Tibial nerve (tissue), 4 donors: ENCODE measurements at places on chromosomes 4 and X.

DNA sequence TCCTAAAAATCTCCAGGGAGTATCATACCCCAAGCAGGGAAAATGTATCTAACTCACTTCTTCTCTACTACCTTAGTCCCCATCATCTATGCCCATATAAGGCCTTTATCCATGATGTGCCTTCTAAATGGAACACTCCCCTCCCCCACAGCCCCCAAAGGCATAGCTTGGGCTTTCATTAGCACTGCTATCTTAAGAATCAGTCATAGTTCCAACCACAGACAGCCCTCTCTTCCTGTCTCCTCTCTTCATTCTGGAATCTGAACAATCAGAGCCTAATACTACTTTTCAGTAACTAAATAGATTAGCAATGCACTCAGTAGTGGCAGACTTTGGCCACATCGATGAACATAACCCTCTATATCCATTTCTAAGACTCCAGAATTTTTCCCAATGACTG is 313.2 kb upstream of the DKK2 start:
- no peak for DNase-seq

- DNase-seq, result peak; percentile 4
Measured at GRCh38 chrX:129984111-129984958, 1.9 kb downstream of the BCORL1 start.

DNA sequence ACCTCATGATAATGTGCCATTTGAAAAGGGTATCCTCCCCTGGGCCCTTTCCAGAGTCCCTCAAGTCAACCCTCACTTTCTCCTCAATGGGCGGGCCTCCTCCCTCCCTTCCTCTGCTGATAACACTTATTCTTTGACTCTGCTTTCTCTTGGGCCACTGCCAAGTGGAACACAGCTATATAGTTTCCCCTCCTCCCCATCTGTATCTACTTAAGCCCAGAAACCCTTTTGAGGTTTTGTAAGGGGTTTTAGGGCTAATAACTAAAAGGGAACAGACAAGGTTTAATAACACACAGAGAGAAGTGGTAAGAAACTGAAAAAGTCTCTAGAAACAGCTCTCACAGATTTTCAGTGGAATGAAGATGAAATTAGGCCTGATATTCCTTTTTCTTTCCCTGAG is 116.7 kb downstream of the GPC3 start:
- no peak for DNase-seq

DNA sequence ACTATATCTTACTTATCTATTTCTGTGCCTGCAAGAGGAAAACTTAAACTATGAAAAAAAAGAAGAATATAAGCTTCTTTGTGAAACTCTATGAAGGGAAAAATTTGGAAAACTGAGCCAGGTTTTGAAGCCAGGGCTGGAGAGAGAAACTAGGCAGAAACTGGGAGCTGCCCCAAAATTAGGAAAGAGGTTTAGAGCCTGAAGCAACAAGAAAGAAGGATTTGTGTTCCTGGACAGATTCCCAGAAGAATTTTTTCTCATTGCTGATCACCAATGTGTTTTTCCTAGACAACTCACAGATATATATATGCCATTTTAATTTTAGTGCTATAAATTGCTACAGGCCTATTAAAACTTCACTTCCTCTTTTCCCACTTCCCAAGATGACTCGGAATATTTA is 245.0 kb upstream of the GEMIN8 start:
- DNase-seq, result no peak

DNA sequence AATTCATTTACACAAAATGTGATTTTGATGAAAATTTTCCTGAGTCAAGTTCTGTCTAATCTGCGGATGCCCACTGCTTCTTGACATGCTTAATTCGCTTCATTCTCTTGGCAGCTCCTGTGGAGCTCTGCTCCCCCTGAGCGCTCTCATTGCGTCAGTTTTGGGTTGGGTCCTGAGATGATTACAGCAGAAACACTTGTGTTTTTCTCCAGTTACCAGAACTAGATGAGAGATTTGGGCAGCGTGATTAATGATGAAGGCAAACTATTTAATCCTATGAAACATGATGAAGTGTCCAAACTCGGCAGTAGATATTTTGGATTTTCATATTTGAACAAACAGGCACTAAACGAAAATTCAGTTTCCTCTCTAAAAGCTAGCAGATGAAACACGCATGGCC is 4.2 kb upstream of the CXCL1 start:
- DNase-seq, result no peak

- DNase-seq, result no peak
Measured at GRCh38 chr4:63620271-63620670, 789.0 kb downstream of the TECRL start.

GRCh38 chr4:7638489-7638888 is 203.8 kb upstream of the PSAPL1 start:
- no peak for DNase-seq

DNA sequence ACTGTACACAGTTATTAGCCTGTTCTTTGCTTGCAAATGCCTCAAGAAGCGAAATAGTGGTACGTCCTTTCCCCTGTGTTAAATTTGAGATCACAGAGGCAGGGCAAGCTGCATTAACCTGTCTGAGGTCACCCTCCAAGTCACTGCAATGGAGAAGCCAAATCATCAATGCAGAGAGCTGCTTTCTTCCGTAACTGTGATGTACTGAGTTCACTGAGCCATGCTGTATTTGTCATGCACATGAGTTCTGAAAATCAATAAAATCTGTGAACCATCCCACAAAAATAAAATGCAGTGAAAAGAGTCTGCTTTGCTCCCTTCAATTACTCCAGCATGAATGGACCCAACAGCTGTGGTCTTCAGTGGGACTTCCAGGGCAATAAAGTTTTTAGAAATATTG is 393.5 kb downstream of the KCNIP4 start:
- no peak for DNase-seq

DNA sequence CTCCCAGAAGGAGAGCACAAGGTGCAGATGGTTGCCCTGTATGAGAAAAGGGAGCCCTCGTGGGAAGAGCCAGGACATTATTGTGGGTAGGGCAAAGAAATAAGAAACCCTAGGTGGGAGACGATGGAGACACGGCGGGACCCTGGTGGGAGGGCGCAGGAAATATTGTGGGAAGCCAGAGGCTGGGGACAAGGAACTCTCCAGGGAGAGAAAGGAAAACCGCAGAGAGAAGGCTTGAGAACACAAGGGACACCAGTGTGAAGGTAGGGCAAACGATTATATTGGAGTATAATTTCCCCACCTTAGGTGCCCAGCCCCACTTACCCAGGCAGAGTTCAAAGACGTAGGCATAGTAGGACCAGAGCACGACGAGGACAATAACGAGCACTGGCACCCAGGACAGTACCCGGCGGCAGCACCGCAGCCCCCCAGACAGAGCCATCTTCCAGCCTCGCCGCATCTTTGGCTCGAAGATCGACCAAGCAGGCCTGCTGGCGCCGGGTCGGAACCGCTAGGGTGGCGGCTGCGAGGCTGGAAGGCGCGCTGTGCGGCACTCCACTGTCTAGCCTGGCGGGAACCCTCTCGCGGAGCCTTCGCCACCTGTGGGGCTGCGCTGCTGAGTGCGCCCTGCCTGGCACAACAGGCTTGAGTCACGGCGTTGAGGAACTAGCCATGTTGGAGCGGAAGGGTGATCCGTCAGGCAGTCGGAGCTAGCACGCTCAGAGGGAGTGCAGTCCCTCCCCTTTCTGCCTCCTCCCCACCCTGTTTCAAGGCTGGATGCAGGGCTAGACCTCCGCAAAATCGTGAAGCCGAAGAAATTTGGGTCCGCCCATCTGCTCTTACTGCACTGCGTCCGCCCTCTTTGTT is at the start of gene ZDHHC15:
TSS of gene ZDHHC15 (minus strand) at position 473 of the 867 bp plus-strand sequence. CDS start at position 460, 13 bp downstream.
- DNase-seq, result peak; percentile 11

- no peak for DNase-seq
Measured at GRCh38 chr4:54976682-54977081, 148.7 kb downstream of the KDR start.

GRCh38 chr4:95129821-95130311 is 372.1 kb downstream of the BMPR1B start:
- DNase-seq, result peak; percentile 16

DNA sequence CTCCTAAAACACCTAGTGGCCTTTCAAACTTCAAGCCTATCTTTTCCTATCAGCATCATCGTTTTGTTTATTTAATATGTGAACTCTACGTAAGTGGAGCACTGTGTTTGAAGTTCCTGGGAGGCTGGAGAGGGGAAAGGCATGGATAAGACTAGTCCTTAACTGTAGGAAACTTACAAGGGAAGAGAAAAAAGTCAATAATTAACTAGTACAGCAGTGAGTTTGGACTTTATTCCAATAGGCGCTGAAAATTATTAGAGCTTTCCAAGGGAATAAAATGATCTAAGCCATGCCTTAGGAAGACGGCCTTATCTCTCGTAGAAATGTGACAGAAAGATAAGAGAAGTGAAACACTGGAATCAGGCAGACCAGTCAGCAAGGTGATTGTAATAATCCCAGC is 55.3 kb downstream of the AMOT start:
- no peak for DNase-seq

DNA sequence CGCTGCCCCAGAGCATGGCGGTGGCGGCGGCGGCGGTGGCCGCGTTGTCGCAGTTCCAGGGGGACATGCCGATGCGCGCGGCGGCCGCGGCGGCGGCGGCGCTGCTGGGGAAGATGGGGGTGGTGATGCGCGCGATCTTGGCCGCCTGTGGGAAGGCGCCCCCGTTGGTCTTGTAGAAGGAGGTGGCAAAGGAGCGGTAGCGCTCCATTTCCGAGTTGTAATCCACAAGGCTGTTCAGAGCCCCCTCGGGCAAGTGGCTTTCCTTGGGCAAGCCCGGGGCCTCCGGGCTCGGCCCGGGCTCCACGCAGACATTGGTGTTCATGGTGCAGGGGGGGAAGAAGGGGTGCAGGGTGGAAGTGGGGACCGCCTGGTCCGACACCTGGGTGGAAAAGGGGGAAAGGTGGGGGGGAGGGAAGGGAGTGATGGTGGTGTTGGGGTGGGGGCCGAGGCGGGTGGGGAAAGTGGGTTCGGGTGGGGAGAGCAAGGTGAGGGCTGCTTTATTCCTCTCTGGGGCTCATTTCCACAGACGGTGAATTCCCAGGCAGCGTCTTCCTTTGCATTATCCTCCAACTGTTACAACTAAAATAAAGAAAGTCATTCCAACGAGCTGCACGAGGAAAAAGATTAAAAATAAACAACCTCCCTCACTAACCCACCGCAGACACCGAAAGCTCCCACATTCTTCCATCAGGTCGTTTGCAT is 3.1 kb downstream of the CXXC4 start:
- DNase-seq, result peak; percentile 12

DNA sequence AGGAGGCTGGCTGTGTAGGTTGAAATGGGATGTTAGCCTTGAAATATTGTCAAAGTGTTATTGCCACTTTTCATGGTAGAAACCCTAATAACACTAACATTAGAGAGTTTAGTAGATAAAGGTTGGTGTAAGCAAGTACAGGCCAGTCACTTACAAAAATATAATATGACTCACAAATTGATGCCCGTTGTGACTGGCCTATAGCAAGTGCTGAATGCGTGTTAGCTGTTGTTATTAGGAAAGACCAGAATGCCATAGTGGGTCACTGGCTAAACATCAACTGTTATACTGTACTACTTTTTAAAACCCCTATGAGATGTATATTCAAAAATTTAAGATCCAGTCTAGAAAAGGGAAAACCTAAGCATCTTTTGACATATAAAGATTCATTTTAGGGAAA is 20.4 kb upstream of the GDPD2 start:
- no peak for DNase-seq

DNA sequence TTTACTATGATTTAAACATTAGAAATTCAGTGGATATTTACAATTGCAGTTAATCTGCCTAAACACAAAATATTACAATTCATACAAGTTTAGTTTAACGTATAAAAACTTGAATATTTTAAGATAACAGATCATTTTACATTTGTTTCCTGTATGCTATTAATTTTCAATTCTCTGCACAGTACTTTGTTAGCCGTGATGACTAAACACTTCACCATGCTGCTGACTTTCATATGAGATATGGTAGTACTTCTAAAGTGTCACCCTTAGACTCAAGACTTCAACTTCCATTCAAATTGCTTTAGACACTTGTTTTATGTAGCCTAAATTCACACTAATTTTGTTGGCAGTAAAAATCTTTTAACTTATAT is 1646.4 kb upstream of the ADGRL3 start:
- no peak for DNase-seq

DNA sequence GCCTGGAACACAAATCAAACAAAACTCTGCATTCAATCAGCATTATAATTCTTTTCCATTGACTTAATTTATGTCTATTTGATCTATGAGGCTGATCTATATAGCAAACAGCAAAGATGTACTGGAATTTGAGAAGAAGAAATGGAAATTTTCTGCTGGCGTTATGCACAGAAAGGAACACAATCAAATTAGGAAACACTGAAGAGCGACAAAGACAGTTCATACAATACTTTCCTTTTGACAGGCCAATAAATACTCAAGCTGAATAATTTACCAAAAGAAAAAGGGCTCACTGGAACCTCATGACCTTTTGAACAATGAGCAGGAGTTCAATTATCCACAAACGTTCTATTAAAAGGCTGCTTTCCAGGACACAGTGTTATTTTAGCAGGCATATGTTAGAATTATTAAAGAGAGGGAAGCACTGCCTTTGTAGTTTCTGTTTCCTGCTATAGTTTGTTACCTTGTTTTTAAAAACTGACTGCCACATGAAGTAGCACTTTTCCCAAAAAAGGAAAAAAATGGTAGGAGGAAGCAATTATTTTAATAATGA is 8.1 kb downstream of the PDHA2 start:
- DNase-seq, result no peak

DNA sequence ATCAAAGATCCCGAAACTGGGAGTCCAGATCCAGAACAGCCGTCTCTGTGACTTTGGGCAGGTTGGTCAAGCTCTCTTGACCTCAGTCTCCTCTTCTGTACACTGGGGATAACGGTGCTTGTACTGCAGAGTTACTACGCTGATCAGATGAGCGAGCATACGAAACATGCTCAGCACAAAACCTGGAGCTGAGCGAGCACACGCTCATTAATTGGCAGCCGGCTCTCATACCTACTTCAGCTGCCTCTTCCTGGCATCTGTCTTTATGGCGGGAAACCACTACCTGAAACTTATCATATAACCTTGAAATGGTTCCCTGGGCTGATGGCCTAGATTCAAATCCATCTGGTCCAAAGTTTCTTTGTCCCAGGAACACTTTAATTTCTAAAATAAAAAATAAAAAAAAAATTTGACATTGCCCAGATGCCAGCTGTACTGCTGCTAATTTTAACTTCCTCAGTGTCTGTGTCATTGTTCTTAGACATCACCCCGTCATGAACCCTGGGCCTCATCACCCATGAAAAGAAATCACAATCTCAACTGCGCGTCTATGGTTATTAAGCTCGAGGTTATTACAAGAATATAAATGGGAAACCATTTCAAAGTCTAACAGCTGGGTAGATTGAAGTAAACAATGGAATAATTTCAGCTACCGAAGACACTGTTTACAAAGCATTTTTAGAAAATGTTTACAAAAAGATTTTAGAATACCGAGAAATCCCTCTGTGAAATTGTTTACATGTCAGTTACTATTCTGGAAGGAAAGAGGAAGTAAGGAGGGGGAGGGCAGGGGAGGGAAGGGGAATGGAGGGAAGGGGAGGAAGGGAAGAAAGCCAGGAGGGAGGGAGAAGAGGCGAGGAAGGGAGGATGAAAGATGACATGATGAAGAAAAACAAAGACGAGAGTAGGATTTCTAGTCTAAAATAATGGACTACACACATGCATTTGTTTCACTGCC is 49.0 kb downstream of the CRMP1 start:
- DNase-seq, result no peak

GRCh38 chrX:23557070-23557469 is 110.2 kb upstream of the PRDX4 start:
- no peak for DNase-seq

GRCh38 chr4:169175476-169175875 is 95.3 kb downstream of the SH3RF1 start:
- no peak for DNase-seq

GRCh38 chrX:149830192-149830873 is 48.6 kb downstream of the MAGEA9 start:
- DNase-seq, result no peak
